Suppressor macrophage treated with lipopolysaccharide for 4 hours (primary cell): ENCODE measurements at places on chromosomes 5 and 9.
A peak's percentile ranks its signal among the peaks of the same experiment; 100 is the strongest.

- no peak for DNase-seq
Observed at GRCh38 chr5:154479944-154480750, 2.1 kb upstream of the HAND1 start.

DNA sequence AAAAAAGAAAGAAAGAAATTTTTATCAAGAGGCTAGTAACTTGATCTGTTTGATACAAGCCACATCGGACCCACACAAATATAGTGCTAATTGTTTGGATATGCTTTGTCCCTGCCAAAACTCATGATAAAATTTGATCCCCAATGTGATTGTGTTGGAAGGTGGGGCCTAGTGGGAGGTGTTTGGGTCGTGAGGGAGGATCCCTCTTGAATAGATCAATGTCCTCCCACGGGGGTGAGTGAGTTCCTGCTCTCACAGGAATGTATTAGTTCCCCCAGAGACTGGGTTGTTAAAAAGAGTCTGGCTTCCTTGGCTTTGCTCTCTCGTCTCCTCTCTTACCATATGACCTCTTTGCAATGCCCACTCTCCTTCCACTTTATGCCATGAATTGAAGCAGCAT is 80.6 kb upstream of the CPLX2 start:
- no peak for DNase-seq

DNA sequence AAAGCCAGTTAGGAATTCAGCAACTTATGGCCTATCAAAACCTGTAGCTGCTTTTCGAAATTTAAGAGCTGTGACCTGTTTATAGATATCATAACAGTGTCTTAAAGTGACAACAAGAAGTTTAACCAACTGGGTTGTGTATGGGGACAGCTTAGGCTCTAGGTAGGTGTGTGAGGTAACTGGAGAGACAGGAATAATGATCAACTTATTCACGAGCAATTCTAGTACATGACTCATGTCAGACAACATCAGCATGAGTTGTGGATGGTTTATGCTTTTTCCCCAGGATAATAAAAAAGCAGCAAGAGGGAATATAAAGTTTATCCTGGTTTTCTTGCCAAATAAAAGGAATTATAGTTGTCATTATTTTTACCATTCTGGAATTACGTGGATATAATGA is 88.6 kb downstream of the GDNF start:
- no peak for DNase-seq

DNA sequence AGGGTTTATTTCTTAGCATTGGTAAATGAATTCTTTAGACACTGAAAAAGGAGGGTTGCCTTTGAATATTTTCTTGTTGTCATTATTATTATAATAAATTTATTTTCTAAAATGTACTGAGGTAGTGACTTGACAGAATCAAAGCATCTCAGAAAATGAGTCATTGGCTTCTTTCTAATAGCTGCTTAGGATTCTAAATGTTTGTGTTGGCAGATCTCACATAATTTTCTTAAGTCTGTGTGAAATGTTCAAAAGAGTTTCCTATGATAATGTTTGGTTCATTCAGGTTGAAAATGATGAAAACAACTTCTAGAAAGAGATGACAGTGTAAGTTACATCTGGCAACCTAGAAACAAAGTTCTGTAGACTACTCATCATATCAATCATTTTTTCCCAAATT is 69.7 kb downstream of the SH3GL2 start:
- no peak for DNase-seq

DNA sequence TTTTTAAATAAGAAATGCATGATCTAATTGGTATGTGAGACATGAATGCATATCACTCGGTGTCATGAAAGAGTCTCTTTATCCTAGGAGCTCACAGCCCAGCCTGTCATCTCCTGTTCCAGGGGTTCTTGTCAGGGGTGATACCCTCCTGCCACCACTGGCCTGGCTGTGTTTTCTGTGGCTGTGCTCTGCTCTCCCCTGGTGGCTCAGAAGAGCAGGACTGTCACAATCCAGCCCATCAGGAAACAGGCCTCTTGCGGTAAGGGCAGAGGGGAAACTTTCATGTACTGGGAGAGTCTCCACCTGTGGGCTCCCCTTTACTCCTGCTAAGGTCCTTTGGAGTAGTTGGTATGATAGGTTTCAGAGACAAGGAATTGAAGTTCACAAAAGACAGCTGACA is 240.2 kb upstream of the GLRA1 start:
- DNase-seq: no peak

GRCh38 chr5:51895834-51896233 is 512.6 kb downstream of the ISL1 start:
- DNase-seq: no peak

DNA sequence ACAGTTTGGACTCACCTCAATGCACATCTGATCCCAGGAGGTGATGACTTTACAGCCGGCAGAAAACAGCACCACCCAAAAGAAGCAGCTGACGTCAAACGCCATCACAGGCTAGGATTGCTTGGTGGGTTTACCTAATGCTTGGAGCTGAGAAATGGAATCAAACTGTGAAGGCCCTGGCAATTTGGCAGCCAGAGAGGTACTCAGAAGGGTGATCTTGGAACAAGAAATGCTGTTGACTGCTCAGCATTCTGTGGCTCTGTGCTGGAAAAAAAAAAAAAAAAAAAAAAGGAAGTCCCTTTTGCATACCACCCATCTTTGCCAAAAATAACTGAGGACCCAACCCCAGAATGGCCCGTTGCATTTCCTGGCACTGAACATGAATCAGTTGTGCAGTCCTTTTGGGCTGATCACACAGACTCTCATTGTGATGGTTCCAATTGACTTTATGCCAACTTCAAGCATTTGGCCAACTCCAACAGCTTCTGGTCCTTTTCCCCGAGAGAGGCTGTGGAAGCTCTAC is at the start of gene CD180:
CD180 (minus strand) TSS at position 263 of the 523 bp plus-strand sequence; CDS start at position 105, 158 bp downstream.
- DNase-seq: no peak

- peak; percentile 72 for DNase-seq
Observed at GRCh38 chr9:100714372-100715099, 136.7 kb downstream of the CAVIN4 start.

DNA sequence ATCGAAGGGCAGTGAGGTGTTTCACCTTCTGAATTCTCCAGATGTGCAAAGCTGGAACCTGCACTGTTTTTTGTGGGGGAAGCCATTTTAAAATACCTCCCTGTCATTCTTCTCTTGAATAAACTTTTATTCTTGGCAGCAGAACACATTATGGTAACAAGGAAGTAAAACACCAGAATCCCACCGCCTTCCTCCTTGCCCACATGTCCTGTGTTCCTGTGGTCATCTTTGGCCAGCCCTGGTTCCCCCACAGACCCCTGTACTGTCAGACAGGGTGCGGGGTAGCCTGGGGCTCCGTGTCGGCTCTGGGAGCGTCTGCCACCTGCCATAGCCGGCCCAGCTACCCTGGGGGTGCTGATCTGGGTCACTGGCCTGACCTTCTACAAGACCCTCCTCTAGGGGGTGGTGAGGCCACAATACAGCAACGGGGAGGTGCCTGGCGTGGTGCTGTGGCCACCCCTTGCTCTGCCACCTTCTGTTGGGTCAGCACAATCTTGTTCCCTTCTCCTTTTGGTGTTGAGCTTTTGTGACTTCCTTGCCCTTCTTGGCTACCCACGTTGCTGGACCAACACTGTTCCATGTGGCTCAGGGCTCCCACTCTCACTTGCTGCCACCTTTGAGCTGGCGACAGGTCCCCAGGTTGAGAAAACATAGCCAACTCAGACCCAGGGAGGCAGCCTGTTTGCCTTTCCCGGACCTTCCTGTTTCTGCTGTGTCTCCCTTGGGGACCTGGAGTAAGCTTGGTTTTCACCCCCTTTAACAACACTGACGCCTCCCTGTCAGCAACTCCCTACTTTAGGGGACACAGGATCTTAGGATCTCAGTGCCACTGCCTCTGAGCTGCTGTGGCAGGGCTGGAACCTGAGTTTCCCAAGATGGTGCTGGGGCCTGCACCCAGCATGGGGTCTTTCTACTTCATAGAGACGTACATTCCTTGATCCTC is 4.8 kb downstream of the WNK2 start:
- no peak for DNase-seq

GRCh38 chr9:77649109-77649812 is 1.1 kb upstream of the GNA14 start:
- DNase-seq: peak; percentile 21

DNA sequence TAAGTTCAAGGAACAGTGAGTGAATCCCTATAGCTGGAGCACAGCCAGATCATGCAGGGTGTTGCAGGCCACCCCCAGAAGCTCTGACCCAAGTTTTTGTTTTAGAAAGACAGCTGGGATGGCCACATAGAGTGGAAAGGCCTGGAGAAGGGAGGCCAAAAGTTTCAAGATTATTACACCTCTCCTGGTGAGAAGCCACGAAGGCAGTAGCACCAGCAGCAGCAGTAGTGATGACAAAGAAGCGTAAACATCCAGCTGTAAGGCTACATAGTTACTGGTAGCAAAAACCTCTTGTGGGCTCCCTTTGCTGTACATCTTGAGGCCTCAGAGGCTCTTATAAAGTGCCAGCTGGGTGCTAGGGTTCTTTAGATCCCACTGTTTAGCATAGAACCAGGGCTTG is 11.8 kb downstream of the ADAMTSL1 start:
- no peak for DNase-seq

DNA sequence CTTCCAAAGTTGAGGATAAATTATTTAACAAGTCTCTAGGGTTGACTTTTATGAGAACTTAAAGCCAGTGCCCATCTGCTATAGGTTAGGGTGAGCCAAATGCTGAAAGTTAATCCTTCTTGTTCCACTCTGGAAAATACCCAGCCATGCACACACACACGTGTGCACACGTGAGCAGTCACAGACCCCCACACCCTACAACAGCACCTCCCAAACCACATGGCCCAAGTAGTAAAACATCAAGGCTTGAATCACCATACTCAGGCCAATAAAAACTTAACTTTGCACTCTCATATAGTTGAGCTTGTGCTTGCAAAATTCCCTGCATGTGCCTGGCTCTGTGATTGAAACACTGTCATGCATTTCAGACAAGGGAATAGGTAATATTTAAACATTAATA is 467.6 kb downstream of the ARHGEF28 start:
- DNase-seq: no peak

DNA sequence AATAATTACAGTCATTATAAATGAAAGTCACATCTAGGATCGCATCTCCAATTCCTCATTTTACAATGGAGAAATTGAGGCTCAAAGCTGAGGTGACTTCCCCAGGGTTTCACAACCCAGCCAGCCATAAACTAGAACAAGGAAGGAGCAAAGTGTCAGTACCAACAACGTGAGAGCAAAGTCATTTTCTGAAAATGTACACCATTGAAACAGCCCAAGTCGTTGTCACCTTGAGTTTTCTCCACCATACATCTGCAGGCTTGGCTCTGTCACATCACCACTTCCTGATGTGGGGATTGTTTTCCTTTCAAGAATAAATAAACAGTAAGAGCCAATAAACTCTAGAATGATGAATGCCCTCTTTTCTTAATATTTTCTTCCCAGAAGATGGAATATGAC is 184.5 kb upstream of the PTGER4 start:
- DNase-seq: peak; percentile 56

GRCh38 chr5:131794586-131794985 is 2.2 kb downstream of the FNIP1 start:
- DNase-seq: peak; percentile 72

GRCh38 chr5:141560725-141561483 is 57.9 kb downstream of the DIAPH1 start:
- DNase-seq: peak; percentile 66

DNA sequence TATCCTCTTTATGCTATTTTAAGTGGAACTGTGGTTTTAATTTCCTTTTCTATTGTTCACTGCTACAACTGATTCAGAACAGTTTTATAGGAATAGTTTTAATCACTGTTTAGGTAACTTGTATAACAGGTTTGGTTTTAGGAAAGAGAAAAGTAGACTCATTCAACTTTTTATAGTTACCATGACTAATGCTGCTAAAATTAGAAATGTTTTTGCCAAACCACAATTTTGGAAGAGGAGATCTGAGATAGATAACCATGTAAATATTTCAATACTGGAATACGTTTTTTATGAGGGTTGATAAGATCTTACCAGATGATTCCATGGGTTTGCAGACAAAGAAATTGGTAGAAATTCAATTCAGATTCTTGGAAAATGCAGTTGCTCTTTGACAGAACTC is 404.6 kb upstream of the ARRDC3 start:
- no peak for DNase-seq

DNA sequence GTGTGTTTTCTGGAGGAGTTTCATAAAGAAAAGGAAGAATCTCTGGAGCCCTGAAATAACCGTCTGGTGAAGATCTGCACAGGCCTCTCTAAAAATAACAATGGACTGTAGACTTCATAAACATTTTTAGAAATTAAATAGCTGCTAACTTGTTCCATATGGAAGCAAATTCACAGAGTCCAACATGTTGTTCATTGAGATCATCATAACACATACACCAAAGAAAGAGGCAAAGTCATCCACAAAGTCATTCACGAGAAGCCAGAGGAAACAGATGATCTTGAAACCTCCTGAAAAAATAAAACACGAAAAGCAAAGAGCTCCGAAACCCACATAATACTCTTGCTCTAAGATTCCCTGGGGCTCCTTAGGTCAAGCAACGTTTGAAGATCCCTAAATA is 347.8 kb downstream of the EFNA5 start:
- no peak for DNase-seq

- DNase-seq: no peak
Observed at GRCh38 chr9:82519332-82519731, 530.8 kb downstream of the SPATA31D1 start.

DNA sequence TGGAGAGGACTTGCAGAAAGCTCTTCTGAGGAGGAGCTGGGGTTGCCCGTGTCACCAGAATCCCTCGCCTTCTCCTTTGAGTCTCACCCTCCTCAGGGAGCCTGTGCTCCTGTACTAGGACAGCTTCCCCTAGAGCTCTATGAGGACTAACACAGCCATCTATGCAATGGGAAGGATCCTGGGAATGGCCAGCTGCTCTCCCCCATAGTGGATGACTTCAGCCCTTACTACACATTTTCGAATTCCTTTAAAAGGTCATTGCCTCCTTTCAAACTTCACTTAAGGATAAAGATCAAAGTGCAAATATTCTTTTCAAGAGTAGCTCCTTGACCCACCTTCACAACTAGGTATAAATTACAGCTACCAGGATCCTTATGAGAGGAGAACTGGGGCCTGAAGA is 55.1 kb downstream of the PRDM6 start:
- no peak for DNase-seq

DNA sequence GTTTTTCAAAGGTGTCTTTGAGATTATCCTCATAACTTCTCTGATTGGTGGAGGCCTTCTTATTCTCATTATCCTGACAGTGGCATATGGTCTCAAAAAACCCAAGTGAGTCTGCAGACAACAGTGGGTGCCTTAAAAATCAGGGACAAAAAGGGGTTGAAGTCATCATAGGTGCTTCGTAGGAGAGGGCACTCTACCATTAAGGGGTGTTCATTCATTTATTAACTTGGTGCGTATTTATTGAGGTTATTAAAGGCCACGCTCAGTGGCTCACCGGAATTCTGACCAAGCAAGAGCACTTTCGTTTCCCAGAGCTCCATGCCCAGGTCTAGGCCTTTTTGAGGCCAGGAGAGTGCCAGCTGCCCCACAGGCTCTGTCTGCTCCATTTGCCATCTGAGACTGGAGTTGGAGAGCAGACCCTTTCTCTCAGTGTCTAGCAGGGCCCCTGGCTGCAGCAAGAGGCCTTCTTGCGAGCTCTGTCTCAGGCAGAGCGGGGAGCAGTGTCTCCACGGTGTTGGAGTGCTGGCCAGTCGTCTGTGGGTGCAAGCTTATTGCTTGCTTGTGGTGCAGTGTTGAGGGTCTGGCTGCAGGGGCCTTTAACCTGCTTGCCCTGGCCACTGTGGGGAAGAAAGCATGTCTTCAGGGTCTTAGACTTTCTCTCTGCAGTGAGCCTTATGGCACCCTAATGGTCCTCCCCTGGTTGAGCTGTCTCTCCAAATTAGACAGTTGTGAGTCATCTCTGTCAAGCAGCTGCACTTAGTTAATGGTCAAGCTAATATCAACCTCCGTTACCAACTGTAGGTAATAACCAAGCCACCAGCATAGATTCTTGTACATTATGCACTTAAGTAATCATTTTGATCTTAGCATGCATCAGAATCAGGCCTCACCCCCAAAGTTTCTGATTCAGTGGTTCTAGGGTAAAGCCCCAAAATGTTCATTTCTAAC is 62.6 kb downstream of the IL31RA start:
- DNase-seq: no peak
